Mucosa of descending colon (tissue), 3 donors: ENCODE measurements at places on chromosomes 2 and 18. TPM values are rescaled to one million over a fixed set of nuclear protein-coding genes. Genes with fewer than 3 reads are reported as not detected.

Gene DSG1
- not detected for total RNA-seq

Gene ZSWIM2
- not detected for total RNA-seq

Gene KIF1A
- 17.2 TPM for total RNA-seq

Gene CHAC2
- total RNA-seq, result 3.1 TPM

Gene PIGN
- 40.4 TPM for total RNA-seq

Gene DPP10
- total RNA-seq, result 12.2 TPM

Gene RAB17
- 62.8 TPM for total RNA-seq

Gene DLGAP1
- 6.8 TPM for total RNA-seq

Gene TMEM131
- total RNA-seq, result 58.3 TPM

Gene IL1RL2
- 1.5 TPM for total RNA-seq

Gene GTF2A1L
- 0.77 TPM for total RNA-seq

Gene RAPGEF4
- total RNA-seq, result 2.8 TPM

Gene LAMA3
- total RNA-seq, result 29.0 TPM

Gene CIB4
- total RNA-seq, result not detected

Gene SLC5A7
- 0.12 TPM for total RNA-seq

- no peak for DNase-seq
Measured at GRCh38 chr2:134198006-134198634, 55.8 kb upstream of the MGAT5 start.

- peak; percentile 49 for DNase-seq
Measured at GRCh38 chr2:149020432-149020851, 18.1 kb upstream of the LYPD6B start.

DNA sequence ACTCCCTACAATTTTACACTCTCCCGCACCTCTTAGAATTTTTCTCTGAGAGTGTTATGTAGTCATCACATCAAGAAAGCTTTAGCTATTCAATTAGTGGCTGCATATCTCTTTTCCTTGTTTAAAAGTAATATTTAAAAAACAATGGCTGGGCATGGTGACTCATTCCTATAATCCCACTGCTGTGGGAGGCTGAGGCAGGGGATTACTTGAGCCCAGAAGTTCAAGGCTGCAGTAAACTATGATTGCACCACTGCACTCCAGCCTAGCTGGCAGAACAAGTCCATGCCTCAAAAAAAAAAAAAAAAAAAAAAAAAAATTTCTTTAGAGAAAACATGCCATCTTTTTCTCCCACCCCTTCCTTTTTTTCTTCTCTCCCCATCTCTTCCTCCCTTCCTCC is 44.3 kb downstream of the AQP4 start:
- DNase-seq, result no peak

DNA sequence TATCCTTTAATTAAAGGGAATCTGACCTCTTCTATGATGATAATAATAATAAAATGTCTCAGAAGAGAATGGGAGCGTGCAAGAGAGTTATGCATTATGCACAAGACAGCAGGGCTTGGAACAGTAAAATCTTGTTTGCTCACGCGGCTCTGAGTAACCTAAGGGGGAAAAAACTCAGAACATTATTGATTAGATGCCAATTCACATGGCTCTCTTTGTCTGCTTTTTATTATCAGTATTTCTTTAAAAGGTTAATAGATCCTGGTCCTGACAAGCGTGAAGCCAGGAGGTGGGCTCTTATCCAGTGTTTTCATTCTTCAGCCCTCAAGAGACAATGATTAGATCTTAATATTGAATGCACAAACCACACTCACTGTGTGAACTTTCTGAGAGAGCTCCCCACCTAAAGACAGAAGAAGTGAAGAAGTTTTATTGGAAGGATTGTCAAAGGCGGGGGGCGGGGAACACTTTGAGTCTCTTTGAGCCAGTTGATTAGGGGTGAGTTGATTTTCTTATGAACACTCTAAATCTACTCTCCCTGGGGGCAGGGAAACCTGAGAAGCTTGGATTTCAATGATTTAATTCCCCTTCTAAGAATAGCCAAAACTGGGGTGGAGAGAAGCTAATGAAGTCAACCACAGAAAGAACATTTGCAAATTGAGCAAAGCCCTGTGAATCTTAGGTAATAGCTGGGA is 127.5 kb upstream of the CTAGE1 start:
- no peak for DNase-seq

DNA sequence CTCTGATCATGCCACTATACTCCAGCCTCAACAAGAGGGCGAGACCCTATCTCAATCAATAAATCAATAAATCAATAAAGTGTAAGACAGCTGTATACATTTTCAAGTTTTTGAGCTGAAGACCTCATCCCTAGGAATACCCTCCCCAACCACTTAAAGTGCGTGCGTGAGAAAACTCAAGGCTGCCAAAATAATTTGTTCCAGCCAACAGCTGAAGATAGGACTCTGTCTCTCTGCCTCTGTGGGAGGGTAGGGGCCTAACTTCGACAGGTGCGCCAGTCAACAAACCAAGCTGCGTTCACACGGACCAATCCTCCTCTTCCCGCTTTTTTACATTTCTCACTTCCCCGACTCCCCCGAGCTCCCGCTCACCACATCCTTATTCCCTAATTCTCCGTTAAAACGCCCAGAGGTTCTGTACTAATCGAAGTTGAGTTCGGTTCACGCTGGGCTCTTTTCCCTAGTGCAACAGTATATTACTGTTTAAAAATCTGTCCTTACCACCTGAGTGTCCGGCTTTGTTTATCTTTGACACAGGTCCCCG is 618 bp downstream of the POLR2D start:
- DNase-seq, result no peak

DNA sequence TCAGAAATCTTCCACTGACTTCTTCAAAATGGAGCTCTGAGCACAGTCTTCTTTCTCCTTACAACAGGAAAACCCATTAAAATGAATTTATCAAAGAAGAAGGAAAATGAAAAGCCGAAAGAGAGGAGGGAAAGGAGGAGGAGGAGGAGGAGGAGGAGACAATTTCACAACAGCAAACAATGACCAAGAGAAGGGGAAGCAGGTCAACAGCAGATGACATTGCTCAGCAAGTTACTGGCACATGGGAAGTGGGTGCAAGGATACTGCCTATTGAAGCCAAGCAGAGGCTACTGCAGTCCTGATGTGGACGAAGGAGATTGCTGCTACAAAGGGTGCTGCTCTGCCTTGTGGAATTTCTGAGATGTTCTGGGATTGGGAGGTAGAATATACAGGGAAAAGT is 268.2 kb upstream of the FBXO11 start:
- DNase-seq, result no peak

GRCh38 chr2:176650104-176650837 is 381.0 kb downstream of the MTX2 start:
- no peak for DNase-seq

- no peak for DNase-seq
Measured at GRCh38 chr2:241153616-241154015, 3.3 kb downstream of the PPP1R7 start.

DNA sequence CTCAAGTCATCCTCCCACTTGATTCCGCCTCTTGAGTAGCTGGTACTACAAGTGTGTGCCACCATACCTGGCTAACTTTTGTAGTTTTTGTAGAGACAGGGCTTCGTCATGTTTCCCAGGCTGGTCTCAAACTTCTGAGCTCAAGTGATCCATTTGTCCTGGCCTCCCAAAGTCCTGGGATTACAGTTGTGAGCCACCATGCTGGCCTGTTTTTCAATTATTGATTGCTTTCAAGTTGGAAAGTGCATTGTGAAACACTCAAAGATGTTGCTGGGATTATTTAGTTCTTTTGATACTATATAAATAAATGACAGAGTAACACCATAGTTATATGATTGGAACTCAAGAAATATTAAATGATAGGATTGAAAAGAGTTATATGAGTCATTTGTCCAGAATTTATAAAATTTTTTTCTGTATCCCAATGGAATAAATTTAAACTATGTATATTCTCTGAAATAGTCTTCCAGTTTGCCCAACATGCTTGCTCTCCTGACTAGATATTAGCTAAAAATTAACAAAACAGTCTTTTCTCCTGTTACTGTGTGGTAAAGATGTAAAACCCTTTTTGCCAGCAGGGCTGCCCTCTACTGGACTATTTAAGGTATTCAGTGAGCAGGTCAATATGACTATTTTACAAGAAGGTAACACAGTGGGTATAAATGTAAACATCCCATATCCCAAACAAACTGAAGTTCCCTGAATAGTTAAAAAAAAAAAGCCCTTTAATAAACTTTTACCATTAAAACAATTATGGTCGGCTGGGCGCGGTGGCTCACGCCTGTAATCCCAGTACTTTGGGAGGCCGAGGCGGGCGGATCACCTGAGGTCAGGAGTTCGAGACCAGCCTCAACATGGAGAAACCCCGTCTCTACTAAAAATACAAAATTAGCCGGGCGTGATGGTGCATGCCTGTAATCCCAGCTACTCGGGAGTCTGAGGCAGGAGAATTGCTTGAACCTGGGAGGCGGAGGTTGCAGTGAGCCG is 42.7 kb downstream of the ACSL3 start:
- peak; percentile 68 for DNase-seq

DNA sequence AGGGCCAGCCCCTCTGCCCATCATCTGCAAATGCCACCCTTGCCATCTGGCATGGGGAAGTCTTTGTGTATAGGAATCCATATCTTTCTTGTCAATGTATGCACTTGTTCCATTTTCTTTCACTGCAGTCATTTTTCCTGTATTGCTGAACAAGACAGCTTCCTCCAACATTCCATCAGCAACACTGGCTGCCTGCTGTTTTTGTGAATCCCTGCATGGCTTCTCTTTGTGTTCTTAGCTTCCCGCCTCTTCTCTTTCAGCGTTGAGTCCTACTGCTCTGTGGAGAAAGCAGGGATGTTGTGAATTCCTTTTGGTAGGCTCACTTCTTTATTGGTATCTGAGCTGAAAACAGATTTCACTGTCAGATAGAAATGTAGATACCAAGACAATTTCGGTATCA is 150.0 kb downstream of the LPIN1 start:
- no peak for DNase-seq

- no peak for DNase-seq
Measured at GRCh38 chr2:8448824-8449556, 232.9 kb upstream of the ID2 start.

GRCh38 chr2:173708806-173709205 is 256.4 kb downstream of the SP3 start:
- DNase-seq, result no peak

DNA sequence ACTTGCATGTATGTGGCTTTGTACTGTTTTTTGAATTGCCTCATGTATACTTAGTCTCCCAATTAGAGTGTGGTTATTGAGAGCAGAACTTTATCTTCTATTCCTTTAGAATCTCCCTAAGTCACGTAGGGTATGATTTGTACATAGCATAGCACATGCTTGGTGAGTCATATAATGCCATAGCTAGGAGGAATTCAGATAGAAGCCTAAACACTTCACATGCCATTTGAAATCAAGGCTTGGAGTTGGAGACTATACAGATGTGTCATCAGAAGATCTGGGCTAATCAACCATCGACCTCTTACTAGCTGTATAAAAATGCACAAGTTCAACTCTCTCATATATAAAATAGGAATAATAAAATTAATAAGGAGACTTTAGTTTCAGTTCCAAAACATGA is 222.6 kb upstream of the ST6GAL2 start:
- DNase-seq, result no peak

GRCh38 chr2:122706757-122707223 is 951.3 kb downstream of the TSN start:
- DNase-seq, result no peak

- no peak for DNase-seq
Measured at GRCh38 chr2:5798084-5798483, 105.9 kb downstream of the SOX11 start.

DNA sequence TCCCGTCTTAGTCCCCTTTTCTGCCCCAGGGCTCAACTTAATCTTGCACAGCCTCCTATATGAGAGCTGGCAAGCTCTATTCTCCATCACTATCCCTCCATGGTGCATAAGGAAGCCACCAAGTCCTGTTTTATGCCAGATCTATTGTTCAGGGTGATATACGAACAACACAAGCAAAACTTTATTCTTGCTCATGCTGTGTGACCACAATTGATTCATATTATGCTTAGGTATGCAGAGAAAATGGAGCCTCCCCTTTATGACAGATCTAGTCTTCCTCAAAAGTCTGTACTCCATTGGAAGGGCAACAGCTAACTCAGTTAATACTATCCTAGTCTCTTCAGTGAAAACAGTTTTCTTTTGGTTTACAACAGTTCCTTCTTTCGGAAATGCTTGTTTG is 94.0 kb upstream of the STON1 start:
- DNase-seq, result no peak

- DNase-seq, result no peak
Measured at GRCh38 chr2:37389989-37390765, 45.7 kb downstream of the QPCT start.

GRCh38 chr2:223826995-223827394 is 10.4 kb downstream of the AP1S3 start:
- no peak for DNase-seq

- DNase-seq, result no peak
Measured at GRCh38 chr2:157433394-157433793, 10.5 kb downstream of the CYTIP start.

GRCh38 chr2:43612944-43613343 is 17.1 kb upstream of the THADA start:
- DNase-seq, result peak; percentile 12

GRCh38 chr2:202639231-202639630 is 4.5 kb downstream of the FAM117B start:
- DNase-seq, result no peak
